ENCODE measurements at places on chromosomes 16 and 17. TPM values are rescaled to one million over a fixed set of nuclear protein-coding genes. Genes with fewer than 3 reads are reported as not detected.

DNA sequence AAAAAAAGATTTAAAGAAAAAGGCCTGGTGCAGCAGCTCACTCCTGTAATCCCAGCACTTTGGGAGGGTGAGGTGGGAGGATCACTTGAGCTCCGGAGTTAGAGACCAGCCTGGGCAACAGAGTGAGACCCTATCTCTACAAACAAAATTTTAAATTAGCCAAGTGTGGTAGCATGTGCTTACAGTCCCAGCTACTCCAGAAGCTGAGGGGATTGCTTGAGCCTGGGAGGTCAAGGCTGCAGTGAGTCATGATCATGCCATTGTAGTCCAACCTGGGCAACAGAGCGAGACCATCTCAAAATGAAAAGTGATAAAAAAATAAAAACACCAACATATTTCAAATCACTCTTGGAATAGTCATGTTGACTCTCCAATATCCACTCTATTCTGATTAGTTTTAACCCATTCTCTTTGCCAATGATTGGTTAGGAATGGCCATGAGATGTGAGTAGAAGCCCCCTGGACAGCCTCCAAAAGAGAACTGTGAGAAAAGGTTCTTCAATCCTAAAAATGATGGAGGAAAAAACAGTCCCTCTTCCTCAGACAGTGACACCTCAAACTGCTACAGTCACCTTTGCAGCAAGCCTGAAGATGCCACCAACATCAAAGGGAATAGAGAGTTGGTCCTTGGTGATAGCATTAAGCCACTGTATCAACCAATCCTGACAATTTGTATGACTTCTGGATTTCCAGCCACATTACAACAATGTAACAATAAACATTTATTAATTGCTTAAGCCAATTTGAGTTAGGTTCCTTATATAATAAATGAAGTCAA, 2.9 kb upstream of the KANSL1 start:
- H3K4me1 ChIP-seq, result no peaks in the 10 kb centered on the region
- H3K4me3 ChIP-seq, result no peak overlapping the region
- no peak overlapping the region for H3K27ac ChIP-seq
- no peaks in the 10 kb centered on the region for H3K36me3 ChIP-seq
- DNase-seq, result no peak

DNA sequence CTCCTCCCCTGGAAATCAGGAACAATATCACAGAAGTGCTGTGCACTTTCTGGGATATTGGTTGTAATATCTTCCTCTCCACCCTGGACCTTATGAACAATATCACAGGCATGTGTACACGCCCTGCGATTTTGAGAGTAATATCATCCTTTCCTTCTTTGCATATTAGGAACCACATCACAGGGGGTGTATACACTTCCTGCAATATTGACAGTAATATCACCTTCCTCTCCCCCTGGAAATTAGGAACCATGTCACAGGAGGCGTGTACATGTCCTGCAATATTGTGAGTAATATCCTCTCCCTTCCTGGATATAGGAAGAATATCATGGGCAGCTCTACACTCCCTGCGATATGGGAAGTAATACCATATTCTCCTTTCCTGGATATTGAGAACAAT, 14.2 kb upstream of the TEKT5 start:
- H3K36me3 ChIP-seq, result no peaks in the 10 kb centered on the region
- no peaks in the 10 kb centered on the region for H3K27me3 ChIP-seq
- H3K27ac ChIP-seq, result no peak overlapping the region
- no peak for DNase-seq
- H3K4me3 ChIP-seq, result no peak overlapping the region

SLC16A6 gene
- 0.43 TPM for total RNA-seq

DNA sequence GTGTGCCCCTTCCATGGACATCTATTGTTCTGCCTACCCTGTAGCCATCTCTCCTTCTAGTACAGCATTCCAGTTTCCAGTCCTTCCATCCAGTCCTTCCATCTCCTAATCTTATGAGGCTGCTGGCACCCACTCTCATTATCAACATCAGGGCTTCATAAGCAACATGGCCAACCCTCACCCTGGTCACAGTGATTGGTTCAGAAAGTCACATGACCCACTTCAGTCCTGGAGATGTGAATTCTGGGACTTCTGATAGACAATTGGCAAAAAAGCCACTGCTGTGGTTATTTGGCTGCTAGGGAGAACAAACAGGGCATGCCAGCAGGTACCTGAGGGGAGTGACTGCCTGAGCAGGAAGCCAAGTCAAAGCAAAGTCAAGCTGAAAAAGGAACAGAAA, 164.7 kb upstream of the C16orf82 start:
- H3K27ac ChIP-seq, result no peak overlapping the region
- no peaks in the 10 kb centered on the region for H3K27me3 ChIP-seq
- no peaks in the 10 kb centered on the region for H3K36me3 ChIP-seq
- no peak for DNase-seq

GRCh38 chr17:64783031-64783461, 120.9 kb upstream of the SMURF2 start:
- H3K4me1 ChIP-seq, result peaks cover 38% of the 10 kb centered on the region
- peaks cover 36% of the 10 kb centered on the region for H3K36me3 ChIP-seq
- no peak overlapping the region for H3K27ac ChIP-seq

DNA sequence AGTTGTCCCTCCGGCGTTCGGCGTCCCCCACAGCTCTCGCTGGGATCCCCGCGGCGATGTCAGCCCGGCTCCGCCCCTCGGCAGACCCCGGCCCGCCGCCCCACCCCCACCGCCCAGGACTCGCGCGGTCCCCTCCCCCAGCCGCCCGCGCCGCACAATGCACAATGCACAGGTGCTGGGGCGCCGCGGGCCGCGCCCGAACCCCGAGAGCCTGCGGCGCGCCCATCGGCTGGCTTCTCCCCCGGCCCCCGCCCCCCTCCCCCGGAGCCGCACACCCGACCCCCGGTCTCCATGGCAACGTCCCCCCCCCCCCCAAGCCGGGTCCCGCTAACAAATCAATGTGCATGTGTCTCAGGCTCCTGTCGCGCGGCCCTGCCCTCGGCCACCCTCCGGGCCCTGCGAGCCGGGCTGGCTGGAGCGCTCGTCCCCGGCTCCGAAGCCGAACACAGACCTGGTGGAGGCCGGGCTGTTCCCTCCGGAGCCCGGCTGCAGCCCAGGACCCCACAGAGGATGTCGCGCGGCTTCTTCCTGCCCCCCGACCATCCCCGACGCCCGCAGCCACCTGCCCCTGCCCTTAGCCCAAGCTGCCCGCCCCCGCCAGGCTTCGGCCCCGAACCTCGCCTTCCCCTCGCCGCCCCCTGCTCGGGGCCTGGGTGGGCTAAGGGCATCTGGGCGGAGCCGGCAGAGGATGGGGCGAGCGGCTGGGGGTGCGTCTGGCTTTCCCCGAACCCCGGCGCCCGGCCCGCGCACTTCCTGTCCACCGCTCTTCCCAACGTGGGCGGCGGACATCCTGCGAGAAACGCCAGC, 818 bp upstream of the CBX8 start:
- DNase-seq, result no peak
- peak overlapping the region; percentile 73 for H3K27ac ChIP-seq
- H3K4me1 ChIP-seq, result no peaks in the 10 kb centered on the region
- H3K4me3 ChIP-seq, result peak overlapping the region; percentile 80
- H3K27me3 ChIP-seq, result peaks cover 55% of the 10 kb centered on the region

DNA sequence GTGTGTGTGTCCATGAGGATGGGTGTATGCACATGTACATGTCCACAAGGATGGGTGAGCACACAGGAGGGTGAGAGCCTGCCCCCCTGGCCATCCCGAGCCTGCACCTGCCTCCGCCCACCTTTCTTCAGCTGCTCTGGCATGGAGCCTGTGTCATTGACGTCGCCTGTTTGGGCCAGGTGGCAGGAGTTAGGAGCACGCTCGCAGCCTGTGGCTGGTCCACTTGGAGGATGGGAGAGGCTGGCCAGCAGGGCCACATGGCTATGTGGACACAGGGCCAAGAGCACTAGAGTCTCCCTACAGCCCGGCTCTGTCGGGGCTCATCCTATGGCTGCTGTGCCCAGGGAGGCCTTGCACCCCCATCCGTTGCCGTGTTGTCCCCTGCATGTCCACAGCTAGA, 21.4 kb downstream of the BAHCC1 start:
- no peaks in the 10 kb centered on the region for H3K27me3 ChIP-seq
- no peak overlapping the region for H3K4me3 ChIP-seq
- DNase-seq, result no peak
- no peaks in the 10 kb centered on the region for H3K36me3 ChIP-seq
- no peaks in the 10 kb centered on the region for H3K4me1 ChIP-seq
- H3K27ac ChIP-seq, result peak overlapping the region; percentile 93

DNA sequence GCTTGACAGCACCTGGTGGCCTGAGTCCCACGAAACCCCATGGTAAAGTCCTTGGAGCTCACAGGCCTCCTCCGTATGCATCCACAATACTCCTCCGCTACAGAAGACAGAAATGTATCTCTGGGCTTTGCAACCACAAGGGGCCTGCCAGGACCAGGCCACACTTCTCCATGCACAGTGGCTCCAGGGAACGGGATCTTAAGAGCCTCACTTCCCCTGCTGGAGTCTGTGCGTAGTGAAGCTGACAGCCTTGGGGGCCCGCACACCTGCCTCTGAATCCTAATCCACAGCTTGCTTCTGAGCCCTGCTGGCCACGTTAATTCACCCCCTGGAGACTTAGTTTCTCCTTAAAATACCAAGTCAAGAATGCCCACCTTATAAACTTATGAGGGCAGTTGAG, 125.7 kb downstream of the COPRS start:
- no peak overlapping the region for H3K4me3 ChIP-seq
- no peaks in the 10 kb centered on the region for H3K4me1 ChIP-seq
- no peak for DNase-seq
- H3K36me3 ChIP-seq, result no peaks in the 10 kb centered on the region

DNA sequence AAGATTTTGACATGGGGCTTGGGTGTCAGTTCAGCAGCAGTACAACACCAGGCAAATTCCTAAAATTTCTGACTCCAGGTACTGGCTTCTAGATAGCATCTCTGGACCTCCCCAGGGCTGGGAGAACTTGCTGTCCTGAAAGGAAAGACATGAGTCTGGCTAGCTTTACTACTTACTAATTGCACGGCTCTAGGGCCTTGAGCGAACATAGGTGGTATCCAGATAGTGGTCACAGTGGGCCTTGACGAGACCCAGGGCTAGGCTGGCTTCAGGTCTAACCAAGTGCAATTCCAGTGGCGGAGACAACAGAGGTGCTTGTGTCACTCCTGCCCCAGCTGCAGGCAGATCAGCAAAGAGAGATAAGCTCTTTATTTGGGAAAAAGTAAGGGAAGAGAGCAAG, 16.4 kb upstream of the SLC13A5 start:
- no peaks in the 10 kb centered on the region for H3K36me3 ChIP-seq
- H3K27me3 ChIP-seq, result no peaks in the 10 kb centered on the region
- H3K4me3 ChIP-seq, result no peak overlapping the region
- H3K4me1 ChIP-seq, result no peaks in the 10 kb centered on the region
- no peak overlapping the region for H3K27ac ChIP-seq

DNA sequence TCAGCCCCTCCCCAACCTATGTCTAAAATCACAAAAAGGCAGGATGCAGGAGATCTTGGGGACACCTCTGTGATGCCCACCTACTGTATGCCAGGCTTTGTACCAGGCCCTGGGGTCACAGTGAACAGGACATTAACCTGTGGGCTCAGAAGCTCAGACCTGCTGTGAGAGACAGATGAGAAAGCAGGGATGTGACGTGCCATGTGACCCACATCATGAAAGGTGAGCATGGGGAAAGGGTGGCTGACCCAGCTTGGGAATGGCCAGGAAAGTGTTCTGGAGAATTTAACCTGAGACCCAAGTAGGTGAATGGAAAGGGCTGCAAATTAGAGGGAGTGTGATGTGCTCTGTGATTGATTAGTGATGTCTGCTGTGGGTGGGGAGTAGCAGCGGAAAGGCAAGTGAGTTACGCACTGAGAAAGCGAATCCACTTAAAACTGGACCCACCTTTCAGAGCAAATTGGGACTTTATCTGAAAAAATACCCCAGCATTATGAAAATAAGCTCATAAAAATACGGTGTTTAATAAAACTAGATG, 132.2 kb downstream of the IRF8 start:
- H3K4me3 ChIP-seq, result no peak overlapping the region
- no peak overlapping the region for H3K27ac ChIP-seq
- H3K36me3 ChIP-seq, result no peaks in the 10 kb centered on the region
- H3K27me3 ChIP-seq, result no peaks in the 10 kb centered on the region

GRCh38 chr16:55871411-55872038, 3.6 kb downstream of the CES5A start:
- no peaks in the 10 kb centered on the region for H3K4me1 ChIP-seq
- no peak overlapping the region for H3K4me3 ChIP-seq
- DNase-seq, result no peak
- no peaks in the 10 kb centered on the region for H3K36me3 ChIP-seq
- H3K27ac ChIP-seq, result no peak overlapping the region
- H3K27me3 ChIP-seq, result no peaks in the 10 kb centered on the region

C16orf87 gene
- total RNA-seq, result 12.0 TPM

- H3K27ac ChIP-seq, result no peak overlapping the region
- no peaks in the 10 kb centered on the region for H3K4me1 ChIP-seq
- no peaks in the 10 kb centered on the region for H3K36me3 ChIP-seq
- H3K27me3 ChIP-seq, result no peaks in the 10 kb centered on the region
Measured at GRCh38 chr16:85428168-85428898, 184.8 kb upstream of the GSE1 start.

GRCh38 chr17:18186627-18186982, 3.0 kb downstream of the ALKBH5 start:
- peak overlapping the region; percentile 92 for H3K27ac ChIP-seq
- DNase-seq, result no peak
- H3K36me3 ChIP-seq, result peaks cover 9% of the 10 kb centered on the region
- H3K4me1 ChIP-seq, result no peaks in the 10 kb centered on the region

GRCh38 chr17:50963139-50963538, 97.0 kb upstream of the TOB1 start:
- no peak for DNase-seq
- no peak overlapping the region for H3K27ac ChIP-seq
- H3K27me3 ChIP-seq, result no peaks in the 10 kb centered on the region
- H3K4me3 ChIP-seq, result no peak overlapping the region

DPEP2 gene
- 1.6 TPM for total RNA-seq

GRCh38 chr17:62680541-62681052, 53.1 kb downstream of the MRC2 start:
- no peak overlapping the region for H3K27ac ChIP-seq
- H3K4me3 ChIP-seq, result no peak overlapping the region
- peaks cover 6% of the 10 kb centered on the region for H3K36me3 ChIP-seq
- no peaks in the 10 kb centered on the region for H3K27me3 ChIP-seq
- H3K4me1 ChIP-seq, result no peaks in the 10 kb centered on the region

ANKRD40CL gene
- total RNA-seq, result not detected

GRCh38 chr16:71214746-71215381, 15.7 kb downstream of the HYDIN start:
- no peak for DNase-seq
- no peaks in the 10 kb centered on the region for H3K4me1 ChIP-seq
- H3K27me3 ChIP-seq, result no peaks in the 10 kb centered on the region
- no peak overlapping the region for H3K4me3 ChIP-seq

GRCh38 chr17:75688209-75688825, 21.2 kb downstream of the SAP30BP start:
- no peak for DNase-seq
- no peaks in the 10 kb centered on the region for H3K4me1 ChIP-seq
- H3K36me3 ChIP-seq, result no peaks in the 10 kb centered on the region
- no peak overlapping the region for H3K4me3 ChIP-seq
- H3K27me3 ChIP-seq, result no peaks in the 10 kb centered on the region

PYCARD gene
- total RNA-seq, result 7.9 TPM

HSF4 gene
- 157 TPM for total RNA-seq

All from right atrium auricular region (tissue), 2 donors.